ENCODE measurements at places on chromosomes 12 and 14.

- DNase-seq = no peak
Measured at GRCh38 chr12:67681105-67681778, 32.7 kb downstream of the DYRK2 start.

DNA sequence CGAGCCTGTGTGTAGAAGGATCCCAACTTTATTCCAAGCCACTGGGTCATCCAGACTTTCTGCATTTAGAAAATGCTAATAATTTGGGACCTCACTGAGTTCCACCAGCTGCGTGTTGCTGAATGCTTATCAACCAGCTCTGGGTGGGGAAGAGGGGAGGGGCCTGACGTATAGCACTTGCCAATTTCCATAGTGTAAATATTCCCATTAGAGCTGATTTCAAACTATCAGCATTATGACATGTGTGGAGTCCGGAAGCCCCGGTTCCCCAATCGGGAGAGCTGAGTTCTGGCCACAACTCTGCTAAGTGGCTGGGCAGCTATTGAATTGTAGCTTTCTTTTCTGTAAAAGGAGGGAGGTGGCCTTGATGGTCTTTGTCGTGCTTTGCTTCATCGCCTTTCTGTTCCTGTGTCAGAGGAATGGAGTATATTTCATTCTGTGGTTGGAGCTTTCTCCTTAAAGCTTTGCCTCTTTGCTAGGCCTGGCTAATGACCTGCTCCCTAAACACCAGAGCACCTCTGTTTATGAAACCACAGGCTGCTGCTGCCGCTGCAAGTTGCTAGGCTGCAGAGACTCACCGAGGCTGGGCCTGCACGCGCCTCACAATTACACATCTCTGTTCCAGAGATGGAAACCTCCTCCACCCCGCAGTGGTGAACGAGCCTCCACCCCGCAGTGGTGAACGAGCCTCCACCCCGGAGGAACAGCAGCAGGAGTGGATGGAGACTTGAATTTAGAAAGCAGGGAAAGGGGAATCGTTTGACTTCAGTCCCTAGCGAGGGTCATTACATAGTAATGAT, 7.7 kb upstream of the BCL7A start:
- no peak for DNase-seq

DNA sequence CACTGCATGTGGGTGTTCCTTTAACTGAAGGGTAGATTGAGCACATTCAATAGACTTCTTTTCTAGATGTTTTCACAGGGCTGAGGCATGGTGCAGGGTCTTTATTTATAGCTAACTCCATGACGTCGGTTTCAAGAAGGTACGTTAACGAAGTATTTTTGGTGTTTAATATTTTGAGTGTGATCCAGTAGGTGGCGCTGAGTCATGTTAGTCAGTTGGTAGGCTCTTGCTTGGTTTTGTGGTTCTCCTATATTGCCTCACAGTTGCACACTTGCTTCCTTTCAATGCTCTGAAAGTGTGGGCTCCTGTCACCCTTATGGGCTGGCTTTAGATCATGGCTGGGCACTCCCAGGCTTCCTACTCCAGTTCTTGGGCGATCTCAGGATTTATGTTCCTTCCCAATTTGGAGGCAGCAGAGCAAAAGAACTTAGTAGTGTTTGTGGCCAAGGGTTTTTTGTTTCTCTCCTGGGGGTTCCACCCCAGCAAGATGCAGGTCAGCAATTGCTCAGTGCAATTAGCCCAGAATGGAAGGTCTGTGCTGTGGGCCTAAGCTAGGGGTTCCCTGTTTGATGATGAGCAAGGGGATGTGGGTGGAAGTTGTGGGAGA, 471.6 kb upstream of the FOXG1 start:
- no peak for DNase-seq

DNA sequence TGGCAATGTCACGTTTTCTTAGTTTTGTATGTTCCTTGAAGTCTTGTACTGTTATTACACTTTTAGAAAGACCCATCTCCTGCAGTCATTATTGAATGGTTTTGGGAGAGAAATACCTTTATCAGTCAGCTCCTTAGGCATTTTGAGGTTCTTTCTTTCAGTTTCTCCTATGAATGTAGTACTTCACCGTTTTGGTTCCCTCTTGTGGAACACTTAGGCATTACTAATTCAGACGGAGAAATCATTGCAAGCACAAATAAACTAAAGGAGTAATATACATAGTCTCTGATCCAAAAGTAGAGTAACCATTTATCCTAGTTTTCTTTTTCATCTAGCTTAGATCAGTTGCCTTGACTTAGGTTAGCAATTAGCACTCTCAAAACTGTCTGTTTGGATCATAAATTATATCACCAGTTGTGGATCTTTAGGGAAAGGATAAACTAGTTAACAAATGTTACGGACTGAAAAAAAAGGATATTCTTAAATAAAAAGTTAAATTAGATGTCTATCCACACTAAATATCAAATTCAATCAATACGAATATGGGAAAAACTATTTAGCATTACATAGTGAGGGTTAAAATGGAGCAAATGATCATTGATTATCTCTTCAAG, 1538.3 kb upstream of the SEL1L start:
- DNase-seq = no peak
